Coronary artery (tissue), 2 donors: ENCODE measurements at places on chromosomes 4 and X.

- DNase-seq = no peak
These were observed 44.7 kb downstream of the RTL5 start for GRCh38 chrX:72086995-72087394.

GRCh38 chr4:174314274-174314673, 30.6 kb downstream of the CEP44 start:
- no peak for DNase-seq

DNA sequence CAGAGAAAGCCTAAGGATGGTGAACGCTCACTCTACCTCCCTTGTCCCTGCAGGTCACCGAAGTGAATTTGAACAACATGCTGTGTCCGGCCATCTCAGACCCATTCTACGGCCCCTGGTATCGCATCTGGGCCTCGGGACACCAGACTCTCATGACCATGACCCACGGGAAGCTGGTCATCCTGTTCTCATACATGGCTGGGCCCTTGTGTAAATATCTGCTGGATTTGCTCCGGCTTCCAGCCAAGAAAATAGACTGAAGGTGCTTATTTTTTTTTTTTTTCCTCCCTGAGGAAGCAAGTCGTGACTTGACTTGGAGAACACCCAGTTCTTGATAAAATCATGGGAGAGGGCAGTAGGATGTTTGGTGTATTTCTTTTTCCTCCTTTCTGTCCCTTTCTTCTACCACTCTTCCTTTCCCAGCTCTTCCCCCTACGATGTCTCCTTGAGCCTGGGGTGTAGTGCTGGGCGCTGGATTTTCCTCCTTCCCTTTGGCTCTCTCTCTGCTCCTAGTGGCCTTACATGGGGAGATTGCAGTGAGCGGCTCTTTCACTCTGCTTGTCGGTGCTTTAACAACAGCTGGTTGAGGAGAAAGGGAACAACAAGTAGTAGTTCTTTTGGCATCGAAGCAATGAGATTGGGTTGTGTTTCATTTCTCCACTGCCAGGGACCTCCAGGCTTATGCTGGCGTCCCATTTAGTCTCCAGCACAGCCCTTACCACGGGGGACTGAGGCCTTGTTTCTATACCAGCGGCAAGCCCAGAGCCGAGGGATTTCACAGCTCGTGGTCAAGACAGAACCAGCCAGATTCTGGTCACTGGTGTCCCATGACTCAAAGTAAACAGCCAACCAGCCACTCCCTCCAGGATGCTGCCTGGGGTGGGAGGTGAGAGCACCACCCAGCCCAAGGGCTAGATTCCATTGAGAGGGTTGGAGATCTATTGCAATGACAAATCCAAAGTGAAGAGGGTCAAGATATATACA, 144.4 kb downstream of the AMMECR1 start:
- DNase-seq = no peak

- no peak for DNase-seq
These were observed 114.8 kb downstream of the REELD1 start for GRCh38 chr4:146329050-146329716.

GRCh38 chrX:30781711-30782444, 107.2 kb downstream of the TAB3 start:
- no peak for DNase-seq

DNA sequence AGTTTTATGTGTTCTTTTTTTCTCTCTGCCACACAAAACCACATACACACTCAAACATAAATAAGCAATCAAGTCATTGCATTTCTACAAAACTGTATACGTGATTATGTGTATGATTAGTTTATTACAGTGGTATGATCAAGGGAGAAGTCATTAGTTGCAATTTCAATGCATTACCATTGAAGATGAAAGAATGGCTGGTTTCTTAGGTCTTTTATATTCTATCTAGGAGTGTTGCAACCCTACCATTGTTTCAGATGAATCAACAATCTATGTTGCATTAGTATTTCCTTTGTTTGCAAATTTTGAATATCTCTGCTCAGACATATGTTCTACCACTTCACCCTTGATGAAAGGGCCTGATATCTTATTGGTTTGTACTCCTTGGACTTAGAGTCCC, 6.8 kb downstream of the ANXA3 start:
- DNase-seq = no peak

DNA sequence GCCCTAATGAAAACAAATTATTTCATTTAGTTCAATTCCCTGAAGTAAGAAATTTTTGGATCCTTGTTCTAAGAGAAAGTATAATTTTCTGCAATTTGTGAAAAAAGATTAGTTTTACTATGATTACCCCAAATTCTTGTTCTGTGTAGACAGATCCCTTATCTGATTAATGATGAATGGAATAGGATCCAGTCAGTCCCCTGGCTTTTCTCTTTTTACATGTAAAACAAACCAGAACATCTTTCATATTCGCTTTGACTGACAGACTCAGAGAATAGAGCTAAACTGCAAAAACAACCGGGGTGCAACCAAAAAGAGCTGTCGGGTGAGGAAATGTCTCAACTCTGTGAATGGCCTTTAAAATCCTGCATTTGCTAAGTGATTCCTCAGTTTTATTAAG, 93.4 kb upstream of the VEGFC start:
- DNase-seq = no peak

- DNase-seq = no peak
These were observed 44.3 kb downstream of the HSD17B13 start for GRCh38 chr4:87278335-87278794.

DNA sequence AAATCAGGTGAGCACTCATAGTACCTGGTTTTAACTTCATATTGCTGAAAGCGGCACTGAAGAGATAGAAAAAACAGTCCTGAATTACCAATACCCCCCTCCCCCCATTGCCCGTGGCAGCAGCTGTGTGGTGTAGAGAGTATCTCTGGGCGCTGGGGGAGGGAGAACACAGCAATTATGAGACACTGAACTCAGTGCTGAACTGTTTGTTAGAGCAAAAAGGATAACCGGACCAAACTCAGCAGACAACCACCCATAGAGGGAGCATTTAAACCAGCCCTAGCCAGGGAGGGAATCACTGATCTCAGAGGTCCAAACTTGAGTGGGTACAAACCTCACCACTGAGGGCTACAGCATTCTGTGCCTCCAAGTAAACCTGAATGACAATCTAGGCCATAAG, 457.4 kb upstream of the TEX13C start:
- DNase-seq = no peak

- no peak for DNase-seq
These were observed 129.5 kb downstream of the LARP7 start for GRCh38 chr4:112766422-112766821.

- no peak for DNase-seq
These were observed 148.7 kb upstream of the CHRDL1 start for GRCh38 chrX:110944311-110944750.

GRCh38 chr4:168618577-168619265, 121.9 kb downstream of the PALLD start:
- no peak for DNase-seq

- no peak for DNase-seq
These were observed 2747.1 kb downstream of the PCDH7 start for GRCh38 chr4:33467291-33467690.

DNA sequence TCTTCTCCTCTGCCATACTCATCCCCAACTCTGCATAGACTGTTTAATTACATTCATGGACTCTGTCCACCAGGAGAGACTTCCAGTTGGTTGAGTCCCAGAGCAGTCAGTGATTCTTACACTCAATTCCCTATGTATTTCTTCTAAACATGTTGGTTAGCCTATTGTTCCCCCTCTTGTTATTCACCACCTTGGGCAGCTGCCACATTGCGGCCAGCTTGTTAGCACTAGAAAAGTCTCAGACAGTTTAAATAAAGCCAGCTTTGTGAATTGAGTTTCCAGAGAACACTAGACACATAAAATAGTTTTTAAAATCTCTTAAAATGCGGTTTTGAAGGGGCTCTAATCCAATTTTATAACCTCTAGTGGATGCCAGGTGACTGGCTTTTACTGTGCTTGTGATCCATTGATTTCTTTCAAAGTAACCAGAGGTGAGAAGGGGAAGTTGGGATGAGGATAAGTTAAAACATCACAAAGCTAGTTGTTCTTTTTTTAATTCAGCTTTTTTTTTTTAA, 827.7 kb downstream of the FSTL5 start:
- no peak for DNase-seq

DNA sequence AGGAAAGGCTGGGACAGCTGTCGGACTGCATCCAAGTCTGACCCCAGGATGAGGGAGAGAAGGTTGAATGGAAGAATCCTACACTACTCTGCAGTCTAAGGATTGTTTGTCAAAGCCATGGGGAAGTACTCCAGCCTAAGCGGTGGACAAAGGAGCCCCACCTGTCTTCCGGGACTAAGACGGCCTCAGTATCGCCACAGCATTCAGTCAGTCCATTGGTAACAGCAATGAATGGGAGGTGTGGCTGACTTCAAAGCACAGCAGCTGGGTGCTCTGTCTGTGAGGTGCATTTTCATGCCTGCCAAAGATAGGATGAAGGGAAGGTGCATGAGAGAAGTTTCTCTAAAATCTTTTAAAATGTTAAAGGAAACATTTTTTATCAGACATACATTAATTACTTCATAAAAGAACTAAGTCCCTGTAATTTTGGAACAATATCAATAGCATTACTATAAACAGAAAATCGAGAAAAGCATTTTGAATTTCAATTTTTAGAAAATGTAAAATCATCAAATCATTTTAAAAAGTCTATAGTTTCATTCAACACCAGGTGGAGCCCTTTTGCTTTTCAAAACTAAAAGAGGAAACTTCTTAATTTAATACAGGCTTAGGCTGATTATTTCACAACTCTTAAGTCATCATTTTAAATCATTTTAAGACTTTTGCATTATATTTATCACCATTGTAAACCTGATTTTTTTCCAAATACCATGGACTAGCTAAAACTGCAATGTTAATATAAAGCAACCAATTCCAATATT, 27.6 kb upstream of the INTU start:
- no peak for DNase-seq

DNA sequence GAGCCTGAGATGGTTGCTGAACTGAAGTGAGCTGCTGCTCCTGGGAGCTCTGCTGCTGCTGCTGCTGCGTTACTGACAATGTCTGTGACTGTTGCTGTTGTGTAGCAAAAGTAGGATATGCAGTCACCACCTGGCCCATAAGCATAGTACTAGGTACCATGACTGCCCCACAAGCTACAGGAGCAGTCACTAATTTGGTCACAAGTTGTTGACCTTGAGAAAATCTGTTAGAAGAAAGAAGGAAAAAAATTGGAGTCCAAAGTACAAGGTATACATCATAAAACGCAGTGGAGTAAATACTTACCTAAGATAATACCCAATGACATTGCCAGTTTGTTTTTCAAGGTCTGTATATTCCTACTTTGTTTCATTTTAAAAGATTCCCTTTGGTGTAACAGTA, 42.6 kb downstream of the TMEM165 start:
- no peak for DNase-seq

DNA sequence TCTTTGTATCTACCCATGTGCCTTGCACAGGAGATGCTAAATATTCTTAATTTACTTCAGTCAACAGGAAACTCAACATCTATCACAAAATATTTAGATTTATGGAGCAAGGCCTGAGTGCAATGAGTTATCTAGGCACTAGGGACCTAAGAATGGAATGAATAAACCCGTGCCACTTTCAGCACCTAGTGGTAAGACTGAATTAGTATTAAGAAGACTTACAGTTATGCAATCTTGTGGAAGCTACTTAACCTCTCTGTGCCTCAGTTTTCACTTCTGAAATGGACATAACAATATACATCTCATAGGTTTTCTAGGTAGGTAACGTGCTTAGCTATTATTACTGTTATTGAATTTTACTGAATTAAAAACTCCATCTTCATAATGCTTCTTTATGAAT, 144.6 kb upstream of the MAP3K15 start:
- no peak for DNase-seq

GRCh38 chr4:112702892-112703291, 65.9 kb downstream of the LARP7 start:
- no peak for DNase-seq

- no peak for DNase-seq
These were observed 439.7 kb upstream of the DIAPH2 start for GRCh38 chrX:96244955-96245354.

DNA sequence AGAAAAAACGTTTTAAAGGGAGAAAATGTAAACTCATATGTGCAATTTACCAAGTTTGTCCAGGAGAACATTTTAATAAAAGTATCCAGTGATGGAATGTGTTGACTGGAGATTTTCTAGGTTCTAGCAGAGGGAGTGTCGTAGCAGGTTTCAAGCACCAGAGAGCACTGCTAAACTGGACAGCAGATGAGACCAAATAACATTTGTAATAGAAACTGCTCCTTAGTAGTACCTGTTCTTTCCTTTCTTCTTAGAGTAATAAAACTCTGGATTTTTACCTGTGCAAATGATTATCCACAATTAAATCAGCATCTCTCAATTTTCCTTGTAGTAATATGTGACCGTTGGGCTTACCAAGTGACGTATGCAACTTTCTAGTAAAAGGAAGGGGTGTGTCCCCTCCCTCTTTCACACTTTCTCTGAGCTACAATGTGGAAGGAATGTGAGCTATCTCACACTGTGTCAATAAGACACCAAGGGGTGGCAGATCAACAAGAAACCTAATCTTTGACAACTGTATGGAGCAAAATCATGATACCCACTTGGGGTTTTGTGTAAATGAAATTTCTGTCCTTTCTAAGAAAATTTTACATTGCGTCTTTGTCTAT, 9.5 kb downstream of the HPGDS start:
- DNase-seq = no peak

DNA sequence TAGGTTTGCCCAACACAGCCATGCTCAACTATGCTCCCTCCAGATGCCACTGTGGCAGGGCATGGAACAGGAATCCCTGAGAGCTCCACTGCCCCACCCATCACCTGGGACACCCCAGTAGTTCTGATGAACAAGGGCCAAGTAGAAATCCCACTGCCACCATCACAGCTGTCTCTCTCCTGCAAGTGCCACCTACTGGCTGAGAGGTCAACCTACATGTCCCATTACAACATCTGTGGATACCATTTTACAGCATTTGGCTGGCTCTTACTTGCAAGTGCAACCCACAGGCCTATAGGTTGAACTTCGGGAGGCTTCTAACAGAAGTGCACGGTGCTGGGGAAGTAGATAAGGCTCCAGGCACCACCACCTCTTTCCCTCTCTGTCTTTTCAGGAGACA, 142.5 kb downstream of the CXXC4 start:
- DNase-seq = no peak

DNA sequence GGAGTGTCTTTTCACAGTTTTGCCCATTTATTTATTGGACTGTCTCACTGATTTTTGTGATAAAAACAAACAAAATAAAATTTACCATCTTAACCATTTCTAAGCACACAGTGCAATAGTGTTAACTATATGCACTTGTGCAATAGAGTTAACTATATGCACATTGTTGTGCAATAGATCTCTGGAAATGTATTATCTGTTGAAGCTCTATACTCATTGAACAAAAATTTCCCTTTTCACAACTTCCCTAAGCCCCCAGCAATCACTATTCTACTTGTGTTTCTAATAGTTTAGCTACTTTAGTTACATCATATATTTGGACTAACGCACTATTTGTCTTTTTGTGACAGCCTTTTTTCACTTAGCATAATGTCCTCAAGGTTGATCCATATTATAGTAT, 59.7 kb upstream of the BEX4 start:
- no peak for DNase-seq

DNA sequence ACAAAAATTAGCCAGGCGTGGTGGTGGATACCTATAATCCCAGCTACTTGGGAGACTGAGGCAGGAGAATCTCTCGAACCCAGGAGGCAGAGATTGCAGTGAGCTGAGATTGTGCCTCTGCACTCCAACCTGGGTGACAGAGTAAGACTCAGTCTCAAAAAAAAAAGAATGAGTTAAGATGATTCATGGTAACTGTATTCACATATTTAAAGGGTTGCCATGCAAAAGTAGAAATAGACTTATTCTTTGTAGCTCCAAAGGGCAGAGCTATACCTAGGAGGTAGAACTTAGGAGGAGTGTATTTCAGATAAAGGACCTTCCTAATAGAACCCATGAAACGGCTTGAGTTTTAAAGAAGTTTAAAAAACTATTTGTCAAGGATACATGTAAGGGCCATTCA, 104.3 kb upstream of the IL13RA1 start:
- DNase-seq = no peak
